Ascending aorta (tissue), 2 donors: ENCODE measurements at places on chromosomes 7 and 10. TPM values are rescaled to one million over a fixed set of nuclear protein-coding genes. Genes with fewer than 3 reads are reported as not detected.

BTBD16 gene
- not detected for total RNA-seq

DLX6 gene
- not detected for total RNA-seq

ADCYAP1R1 gene
- 7.8 TPM for total RNA-seq

MARVELD1 gene
- 43.7 TPM for total RNA-seq

CNPY1 gene
- not detected for total RNA-seq

DNA sequence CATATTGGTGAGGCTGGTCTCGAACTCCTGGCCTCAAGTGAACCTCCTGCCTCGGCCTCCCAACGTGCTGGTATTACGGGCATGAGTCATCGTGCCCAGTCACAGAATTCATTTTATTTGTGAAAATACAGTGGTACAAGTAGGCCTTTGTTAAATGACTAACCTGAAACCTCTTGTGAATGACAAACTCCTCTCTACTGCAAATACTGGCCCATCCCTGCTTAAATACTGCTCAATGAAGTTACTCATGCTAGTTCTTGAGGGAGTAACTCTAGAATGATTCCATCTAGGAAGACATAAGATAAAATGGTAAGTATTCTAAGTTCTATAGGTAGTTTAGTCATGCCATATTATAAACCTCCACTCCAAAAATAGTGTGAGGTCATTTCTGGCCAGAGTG, 80.7 kb downstream of the UBE2H start:
- H3K27ac ChIP-seq = no peak overlapping the region
- H3K36me3 ChIP-seq = no peaks in the 10 kb centered on the region
- no peaks in the 10 kb centered on the region for H3K4me1 ChIP-seq
- no peak for DNase-seq
- no peaks in the 10 kb centered on the region for H3K27me3 ChIP-seq
- no peak overlapping the region for H3K4me3 ChIP-seq

GRCh38 chr7:55488216-55488615, 84.1 kb downstream of the VOPP1 start:
- H3K36me3 ChIP-seq = peaks cover 17% of the 10 kb centered on the region
- H3K27ac ChIP-seq = no peak overlapping the region
- no peaks in the 10 kb centered on the region for H3K27me3 ChIP-seq
- no peak overlapping the region for H3K4me3 ChIP-seq
- no peaks in the 10 kb centered on the region for H3K4me1 ChIP-seq

- no peak for DNase-seq
- no peaks in the 10 kb centered on the region for H3K4me1 ChIP-seq
- H3K36me3 ChIP-seq = no peaks in the 10 kb centered on the region
- no peaks in the 10 kb centered on the region for H3K27me3 ChIP-seq
These were observed 179.2 kb downstream of the EBF3 start for GRCh38 chr10:129784891-129785290.

GRCh38 chr10:90197766-90198165, 496.4 kb downstream of the KIF20B start:
- no peaks in the 10 kb centered on the region for H3K4me1 ChIP-seq
- no peak for DNase-seq
- H3K4me3 ChIP-seq = no peak overlapping the region
- no peaks in the 10 kb centered on the region for H3K36me3 ChIP-seq
- no peak overlapping the region for H3K27ac ChIP-seq

DNA sequence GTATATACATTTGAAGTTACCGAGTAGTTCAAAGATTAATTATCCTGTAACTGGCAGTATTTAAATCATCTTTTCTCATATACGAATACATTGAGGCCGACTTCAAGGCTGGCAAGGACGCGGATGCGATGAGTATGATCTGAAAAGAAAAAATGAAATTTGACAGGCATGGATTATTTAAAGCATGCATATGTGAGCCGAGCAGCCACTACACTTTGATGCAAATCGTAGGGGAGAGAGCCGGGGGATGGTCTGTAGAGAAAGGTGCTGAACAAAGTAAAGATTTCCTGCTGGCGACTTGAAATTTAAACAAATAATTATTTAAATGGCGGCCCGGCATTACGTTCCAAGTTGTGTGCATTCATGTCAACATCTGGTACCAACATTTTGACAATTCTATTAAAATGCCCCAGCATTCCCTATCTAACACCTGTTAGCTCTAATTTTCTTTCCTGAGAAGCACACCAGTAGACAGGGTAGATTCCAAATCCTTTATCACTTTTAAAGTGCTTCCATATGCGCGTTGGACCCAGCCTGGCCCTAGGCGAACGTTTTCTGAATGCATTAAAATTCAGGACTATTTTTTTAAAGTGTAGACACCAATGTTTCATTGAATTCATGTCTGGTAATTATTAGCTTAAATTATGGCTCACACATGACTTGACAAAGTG, 188.7 kb downstream of the EMX2 start:
- no peaks in the 10 kb centered on the region for H3K36me3 ChIP-seq
- H3K4me1 ChIP-seq = no peaks in the 10 kb centered on the region
- DNase-seq = no peak
- H3K4me3 ChIP-seq = no peak overlapping the region

GRCh38 chr7:106199813-106200364, 84.9 kb downstream of the NAMPT start:
- peaks cover 3% of the 10 kb centered on the region for H3K4me1 ChIP-seq
- H3K27me3 ChIP-seq = no peaks in the 10 kb centered on the region
- H3K36me3 ChIP-seq = no peaks in the 10 kb centered on the region
- no peak for DNase-seq

GRCh38 chr10:124992462-124993344, 50.8 kb downstream of the ZRANB1 start:
- peaks cover 22% of the 10 kb centered on the region for H3K4me1 ChIP-seq
- H3K4me3 ChIP-seq = no peak overlapping the region
- H3K27ac ChIP-seq = peak overlapping the region; percentile 2

DNA sequence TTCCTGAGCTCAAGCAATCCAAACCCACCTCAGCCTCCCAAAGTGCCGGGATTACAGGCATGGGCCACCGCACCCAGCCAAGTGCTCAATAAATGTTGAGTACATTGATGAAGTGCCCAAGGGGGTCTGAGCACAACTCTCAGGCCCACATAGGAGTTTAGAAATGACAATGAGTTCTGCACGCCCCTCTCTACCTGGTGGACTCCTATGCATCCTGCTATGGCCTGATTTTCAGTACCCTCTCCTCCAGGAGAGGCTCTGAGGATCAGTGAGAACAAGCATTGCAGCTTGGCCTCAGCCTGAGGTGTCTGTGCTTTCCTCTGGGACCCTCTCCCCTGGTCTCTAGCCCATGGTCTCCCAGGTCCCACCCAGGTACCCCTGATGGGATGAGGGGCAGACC, 20.9 kb upstream of the GRIFIN start:
- no peaks in the 10 kb centered on the region for H3K27me3 ChIP-seq
- H3K4me3 ChIP-seq = no peak overlapping the region
- no peaks in the 10 kb centered on the region for H3K36me3 ChIP-seq
- no peak for DNase-seq
- H3K27ac ChIP-seq = no peak overlapping the region

DNA sequence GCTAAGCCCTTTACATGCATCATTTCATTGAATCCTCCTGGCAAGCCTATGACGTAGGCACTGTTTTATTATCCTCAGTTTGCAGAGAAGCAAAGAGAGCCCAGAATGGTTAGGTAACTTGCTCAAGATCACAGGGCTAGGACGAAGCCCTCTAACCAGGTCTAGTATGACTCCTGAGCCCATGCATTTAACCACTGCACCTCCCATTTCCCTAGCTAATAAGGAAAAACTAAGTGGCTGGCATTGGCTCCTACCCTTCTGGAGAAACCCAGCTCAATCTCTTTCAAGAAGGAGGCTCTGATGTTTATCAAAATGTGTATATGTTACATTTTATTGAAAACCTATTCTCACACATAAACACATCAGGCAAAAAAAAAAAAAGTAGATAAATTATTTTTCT, 19.8 kb downstream of the MYOF start:
- peak overlapping the region; percentile 96 for H3K27ac ChIP-seq
- H3K36me3 ChIP-seq = no peaks in the 10 kb centered on the region
- no peak for DNase-seq
- H3K27me3 ChIP-seq = no peaks in the 10 kb centered on the region
- H3K4me1 ChIP-seq = peaks cover 80% of the 10 kb centered on the region

GRCh38 chr10:30816159-30816819, 186.7 kb upstream of the LYZL2 start:
- peaks cover 14% of the 10 kb centered on the region for H3K4me1 ChIP-seq
- no peaks in the 10 kb centered on the region for H3K36me3 ChIP-seq
- no peaks in the 10 kb centered on the region for H3K27me3 ChIP-seq
- DNase-seq = no peak
- H3K4me3 ChIP-seq = no peak overlapping the region
- H3K27ac ChIP-seq = peak overlapping the region; percentile 90

- no peak overlapping the region for H3K27ac ChIP-seq
- no peak for DNase-seq
- peaks cover 25% of the 10 kb centered on the region for H3K36me3 ChIP-seq
- H3K27me3 ChIP-seq = no peaks in the 10 kb centered on the region
- no peaks in the 10 kb centered on the region for H3K4me1 ChIP-seq
These were observed 24.9 kb downstream of the PLEKHA8 start for GRCh38 chr7:30053068-30053467.

- no peak for DNase-seq
- no peaks in the 10 kb centered on the region for H3K4me1 ChIP-seq
- no peaks in the 10 kb centered on the region for H3K27me3 ChIP-seq
- no peak overlapping the region for H3K4me3 ChIP-seq
- no peaks in the 10 kb centered on the region for H3K36me3 ChIP-seq
These were observed 12.2 kb upstream of the LGI1 start for GRCh38 chr10:93745408-93746065.

DNA sequence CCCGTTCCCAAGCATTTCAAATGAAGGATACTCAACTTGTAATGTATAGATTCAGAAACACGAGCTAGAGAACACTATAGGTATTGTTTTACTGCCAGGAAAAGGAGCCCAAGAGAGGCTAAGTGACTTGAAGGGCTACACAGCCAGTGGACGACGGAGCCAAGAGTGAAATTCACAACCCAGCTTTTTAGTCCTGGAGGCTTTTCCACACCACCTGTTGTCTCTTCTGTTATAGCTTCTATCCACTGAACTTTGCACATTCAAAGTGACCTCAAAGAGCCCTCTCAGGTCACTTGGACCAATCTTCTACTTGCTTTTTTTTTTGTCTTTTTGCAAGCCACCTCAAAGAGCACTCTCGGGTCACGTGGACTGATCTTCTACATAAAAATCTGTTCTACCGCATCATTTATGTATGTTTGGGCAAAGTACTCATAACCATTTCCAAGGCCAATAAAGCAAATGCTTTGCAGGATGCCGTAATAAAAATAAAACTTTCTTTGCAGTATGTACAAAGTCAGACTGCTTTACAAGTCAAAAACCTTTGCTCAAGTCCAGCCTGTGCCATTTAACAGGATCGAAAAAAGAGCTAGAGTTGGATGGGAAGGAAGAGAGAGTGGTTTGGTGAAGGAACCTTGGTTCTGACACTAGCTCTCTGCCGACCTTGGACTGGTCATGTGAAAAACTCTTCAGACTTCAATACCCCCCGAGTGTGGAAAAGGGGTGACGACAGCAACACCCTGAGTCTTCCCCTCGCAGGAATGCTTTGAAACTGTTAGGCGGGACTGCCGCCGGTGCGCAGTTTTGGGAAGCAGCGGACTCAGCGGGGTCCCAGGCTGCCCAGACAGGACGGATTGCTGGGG, 821 bp downstream of the SLC35B4 start:
- no peaks in the 10 kb centered on the region for H3K36me3 ChIP-seq
- DNase-seq = no peak
- no peaks in the 10 kb centered on the region for H3K4me1 ChIP-seq
